ENCODE measurements at places on chromosomes 12 and 14. TPM values are rescaled to one million over a fixed set of nuclear protein-coding genes. Genes with fewer than 3 reads are reported as not detected.

The SLC10A1 gene
- not detected for total RNA-seq

The CELA1 gene
- not detected for total RNA-seq

The GPR68 gene
- total RNA-seq = 10.5 TPM

The IQSEC3 gene
- under 0.01 TPM for total RNA-seq

The OTOGL gene
- total RNA-seq = not detected

The SLC17A8 gene
- not detected for total RNA-seq
